Cortex of kidney (tissue), 1 donor: ENCODE measurements at places on chromosomes 13 and 19.

GRCh38 chr19:41563854-41564514 lies 12.0 kb upstream of the CEACAM21 start:
- no peak for DNase-seq

GRCh38 chr19:17524651-17525050 lies 13.2 kb downstream of the PGLS start:
- DNase-seq, result no peak

DNA sequence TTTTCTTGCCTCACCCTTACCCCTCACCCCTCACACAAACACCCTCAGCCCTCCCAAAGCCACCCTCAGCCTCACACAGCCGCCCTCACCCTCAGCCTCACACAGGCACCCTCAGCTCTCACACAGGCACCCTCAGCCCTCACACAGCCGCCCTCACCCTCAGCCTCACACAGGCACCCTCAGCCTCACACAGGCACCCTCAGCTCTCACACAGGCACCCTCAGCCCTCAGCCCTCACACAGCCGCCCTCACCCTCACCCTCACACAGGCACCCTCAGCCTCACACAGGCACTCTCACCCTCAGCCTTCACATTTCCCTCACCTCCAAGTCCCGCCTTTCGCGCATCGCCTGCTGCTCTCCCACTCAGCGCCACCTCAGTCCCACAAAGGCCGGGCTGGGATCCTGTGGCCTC lies 287 bp upstream of the ZSCAN22 start:
- DNase-seq, result no peak

- no peak for DNase-seq
These were observed 144.2 kb downstream of the SPRY2 start for GRCh38 chr13:80196756-80197155.

- DNase-seq, result no peak
These were observed 52.7 kb downstream of the ZNF627 start for GRCh38 chr19:11649941-11650340.

DNA sequence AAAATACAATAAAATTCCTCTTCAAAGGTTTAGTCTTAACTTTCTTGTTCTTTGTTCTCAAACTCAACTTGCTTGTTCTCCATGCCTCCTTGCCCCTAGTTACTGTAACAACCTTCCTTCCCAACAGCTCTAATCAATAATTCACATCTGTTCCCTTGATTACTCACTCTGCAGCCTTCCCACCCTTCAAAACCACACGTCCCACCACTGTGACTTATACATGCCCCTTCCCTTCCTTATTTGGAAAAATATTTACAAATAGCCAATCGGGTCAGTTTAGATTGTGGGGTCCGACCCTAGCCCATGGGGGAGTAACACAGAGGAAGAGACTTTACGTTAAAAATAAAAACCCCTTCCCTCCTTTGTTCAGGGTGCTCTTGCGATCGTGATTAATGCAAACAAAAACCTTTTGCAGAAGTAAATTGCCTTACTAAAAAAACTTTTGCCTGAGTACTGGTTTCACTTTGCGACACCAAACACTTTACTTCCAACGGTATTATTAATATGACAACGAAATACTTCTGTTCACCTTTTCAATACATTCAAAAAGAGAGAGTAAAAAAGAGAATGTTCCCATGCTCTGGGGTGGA lies 512 bp upstream of the ZNF93 start:
- DNase-seq, result no peak
